Tibial artery (tissue), 4 donors: ENCODE measurements at places on chromosomes 12 and 14.

GRCh38 chr14:101077481-101078074 lies 174.1 kb upstream of the RTL1 start:
- H3K4me1 ChIP-seq, result no peaks in the 10 kb centered on the region
- H3K27ac ChIP-seq, result no peak overlapping the region
- peak overlapping the region; percentile 9 for H3K4me3 ChIP-seq
- DNase-seq, result peak; percentile 11
- H3K36me3 ChIP-seq, result no peaks in the 10 kb centered on the region

- no peaks in the 10 kb centered on the region for H3K4me1 ChIP-seq
- peak overlapping the region; percentile 97 for H3K27ac ChIP-seq
- DNase-seq, result no peak
- H3K27me3 ChIP-seq, result no peaks in the 10 kb centered on the region
- no peaks in the 10 kb centered on the region for H3K36me3 ChIP-seq
- no peak overlapping the region for H3K4me3 ChIP-seq
Measured at GRCh38 chr14:68981139-68981538, 2.0 kb upstream of the ACTN1 start.

DNA sequence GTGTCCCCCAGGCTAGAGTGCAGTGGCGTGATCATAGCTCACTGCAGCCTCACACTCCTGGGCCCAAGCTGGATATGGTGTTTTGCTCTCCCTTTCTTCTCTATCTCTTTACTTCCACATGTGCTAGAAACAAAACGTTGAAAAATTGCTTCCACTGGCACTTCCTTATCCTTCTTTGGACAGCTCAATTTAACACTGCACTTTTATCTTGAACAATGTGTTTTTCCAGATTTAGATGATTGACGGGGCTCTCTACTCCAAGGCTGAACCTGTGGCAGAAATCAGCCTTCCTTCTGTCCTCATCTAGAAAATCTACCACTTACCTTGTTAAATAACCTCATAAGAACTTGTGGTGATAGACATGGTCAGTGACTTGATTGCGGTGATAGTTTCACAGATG lies 165.1 kb downstream of the DAD1 start:
- no peak overlapping the region for H3K4me3 ChIP-seq
- no peaks in the 10 kb centered on the region for H3K36me3 ChIP-seq
- H3K27me3 ChIP-seq, result no peaks in the 10 kb centered on the region
- DNase-seq, result no peak
- peaks cover 17% of the 10 kb centered on the region for H3K4me1 ChIP-seq

DNA sequence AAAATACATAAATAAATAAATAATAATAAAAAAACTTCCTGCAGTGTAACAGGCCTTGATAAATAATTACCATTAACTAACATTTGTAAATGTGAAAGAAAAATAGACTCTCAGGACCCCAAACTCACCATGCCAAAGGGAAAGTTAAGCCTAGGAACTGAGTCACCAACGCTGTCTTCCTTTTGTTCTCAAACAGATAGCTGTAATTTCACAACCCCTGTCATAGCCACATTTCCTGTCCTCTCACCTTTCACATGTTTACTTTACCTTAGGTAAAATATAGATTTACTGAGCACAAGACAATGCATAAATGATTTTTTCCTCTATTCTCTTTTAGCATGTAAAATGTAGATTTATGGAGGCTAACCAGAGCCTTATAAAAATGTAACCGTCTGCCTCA lies 35.9 kb upstream of the CHST11 start:
- no peak overlapping the region for H3K27ac ChIP-seq
- no peaks in the 10 kb centered on the region for H3K27me3 ChIP-seq
- no peaks in the 10 kb centered on the region for H3K36me3 ChIP-seq
- no peaks in the 10 kb centered on the region for H3K4me1 ChIP-seq

- H3K4me3 ChIP-seq, result no peak overlapping the region
- H3K36me3 ChIP-seq, result no peaks in the 10 kb centered on the region
- H3K4me1 ChIP-seq, result no peaks in the 10 kb centered on the region
- no peak overlapping the region for H3K27ac ChIP-seq
- H3K27me3 ChIP-seq, result no peaks in the 10 kb centered on the region
Measured at GRCh38 chr12:64998371-64999147, 122.5 kb downstream of the WIF1 start.

DNA sequence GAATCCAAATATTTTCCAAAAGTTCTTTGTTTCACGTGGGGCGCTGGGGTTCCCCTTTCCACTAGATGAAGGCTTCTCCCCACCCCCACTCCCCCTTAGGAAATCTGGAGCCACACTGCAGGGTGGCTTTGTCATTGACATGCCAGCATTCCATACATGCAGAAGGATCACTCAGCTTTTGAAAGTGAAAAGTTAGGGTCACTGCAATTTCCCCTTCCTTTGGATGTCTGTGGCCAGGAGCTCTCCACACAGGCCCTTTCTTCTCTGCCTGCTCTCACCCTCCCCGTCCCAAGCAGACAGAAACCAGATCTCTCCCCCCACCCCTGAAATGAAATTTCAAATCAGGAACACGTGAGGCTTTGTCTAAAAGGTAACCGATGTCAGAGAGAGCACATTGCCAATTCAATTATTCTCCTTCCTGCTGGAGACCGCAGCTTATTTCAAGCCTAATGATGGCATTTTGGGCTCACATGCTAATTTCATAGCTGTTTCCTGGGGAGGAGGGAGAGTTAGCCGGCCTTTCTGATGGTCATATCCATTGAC lies 153.9 kb upstream of the RFLNA start:
- H3K4me1 ChIP-seq, result no peaks in the 10 kb centered on the region
- no peak overlapping the region for H3K4me3 ChIP-seq
- DNase-seq, result no peak
- no peaks in the 10 kb centered on the region for H3K27me3 ChIP-seq
- H3K36me3 ChIP-seq, result no peaks in the 10 kb centered on the region

DNA sequence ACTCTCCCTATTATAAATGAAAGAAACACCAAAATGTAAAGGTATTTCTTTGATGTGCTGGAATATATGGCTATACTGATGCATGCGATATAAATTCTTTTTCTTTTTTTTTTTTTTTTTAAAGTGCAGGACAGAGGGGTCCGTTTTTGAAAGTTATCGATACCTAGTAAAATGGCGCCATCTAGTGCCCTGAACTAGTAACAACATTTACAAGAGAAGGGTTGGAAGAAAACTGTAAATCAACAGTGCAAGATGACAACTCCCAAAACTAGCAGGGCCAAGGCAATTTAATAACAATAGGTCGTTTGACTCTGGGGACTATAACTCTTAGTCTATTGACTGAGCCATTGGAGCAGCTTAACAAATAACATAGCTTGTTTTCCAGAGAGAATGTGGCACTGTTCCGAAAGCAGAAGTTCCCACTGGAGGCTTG lies 137.7 kb downstream of the SPTSSA start:
- H3K4me1 ChIP-seq, result no peaks in the 10 kb centered on the region
- no peak for DNase-seq
- H3K4me3 ChIP-seq, result no peak overlapping the region
- H3K27ac ChIP-seq, result no peak overlapping the region
- no peaks in the 10 kb centered on the region for H3K27me3 ChIP-seq

DNA sequence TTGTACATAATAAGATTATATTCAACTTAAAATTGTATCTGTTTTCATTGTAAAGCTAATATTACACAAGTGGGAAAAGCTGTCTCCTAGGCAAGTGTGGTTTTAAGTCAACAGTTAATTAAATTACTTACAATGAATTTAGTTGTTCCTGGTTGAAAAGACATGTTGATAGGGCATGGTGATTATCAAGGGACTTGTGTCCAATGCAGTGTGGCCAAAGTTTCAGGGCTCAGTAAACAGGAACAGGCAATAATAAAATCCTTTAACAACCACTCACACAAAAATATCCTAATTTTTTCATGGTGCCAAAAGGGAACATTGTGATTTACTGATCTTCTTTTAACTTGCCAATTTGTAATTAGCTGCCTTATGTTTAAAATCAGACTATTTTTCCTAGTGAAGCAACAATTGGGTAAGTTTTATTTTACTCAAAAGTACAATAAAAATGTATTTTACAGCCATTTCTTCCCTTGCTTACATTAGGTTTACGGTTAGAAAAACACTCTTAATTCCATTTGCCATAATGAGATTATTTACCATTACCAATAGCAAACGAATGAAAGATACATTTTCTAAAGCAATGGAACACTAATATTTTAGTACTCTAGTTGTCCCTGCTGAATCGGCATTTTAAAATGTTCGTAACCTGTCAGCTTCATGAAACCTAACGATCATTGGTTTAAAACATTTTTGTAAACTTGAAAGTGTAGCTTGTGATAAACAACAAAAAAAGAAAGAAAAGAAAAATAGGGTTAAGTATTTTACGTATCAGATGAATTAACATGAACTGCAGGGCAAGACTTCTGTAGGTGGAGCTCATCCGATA lies 1.8 kb upstream of the WNK1 start:
- H3K27me3 ChIP-seq, result no peaks in the 10 kb centered on the region
- H3K4me3 ChIP-seq, result peak overlapping the region; percentile 94
- H3K36me3 ChIP-seq, result no peaks in the 10 kb centered on the region
- H3K4me1 ChIP-seq, result peaks cover 2% of the 10 kb centered on the region

GRCh38 chr14:69886453-69887242 lies 7.4 kb downstream of the SMOC1 start:
- no peak for DNase-seq
- peaks cover 6% of the 10 kb centered on the region for H3K4me1 ChIP-seq

DNA sequence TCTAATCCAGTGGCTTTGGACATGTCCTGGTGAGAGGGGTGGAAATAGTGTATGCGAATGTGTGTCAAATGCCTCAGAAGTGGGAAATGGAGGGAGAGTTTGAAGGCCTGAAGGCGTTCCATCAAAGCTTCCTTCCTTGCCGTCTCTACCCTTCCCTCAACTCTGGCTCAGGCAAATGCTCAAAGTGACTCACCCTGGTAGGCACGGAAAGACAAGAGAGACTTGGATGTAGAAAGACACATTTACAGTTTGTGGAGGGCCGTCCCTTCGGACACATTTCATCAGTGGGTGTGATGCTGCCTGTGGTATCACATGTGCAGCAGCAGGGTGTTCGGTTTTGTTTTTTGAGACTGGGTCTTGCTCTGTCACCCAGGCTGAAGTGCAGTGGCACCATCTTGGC lies 36.7 kb downstream of the CHST11 start:
- no peak overlapping the region for H3K4me3 ChIP-seq
- H3K36me3 ChIP-seq, result no peaks in the 10 kb centered on the region
- DNase-seq, result no peak
- no peaks in the 10 kb centered on the region for H3K27me3 ChIP-seq
- H3K4me1 ChIP-seq, result peaks cover 9% of the 10 kb centered on the region

- peaks cover 4% of the 10 kb centered on the region for H3K4me1 ChIP-seq
- no peak for DNase-seq
- H3K36me3 ChIP-seq, result peaks cover 4% of the 10 kb centered on the region
- no peak overlapping the region for H3K4me3 ChIP-seq
Measured at GRCh38 chr14:95184413-95184790, 27.1 kb upstream of the DICER1 start.

GRCh38 chr14:63759456-63759855 lies 31.6 kb upstream of the SGPP1 start:
- no peaks in the 10 kb centered on the region for H3K36me3 ChIP-seq
- H3K4me3 ChIP-seq, result no peak overlapping the region
- H3K4me1 ChIP-seq, result no peaks in the 10 kb centered on the region
- H3K27me3 ChIP-seq, result no peaks in the 10 kb centered on the region

DNA sequence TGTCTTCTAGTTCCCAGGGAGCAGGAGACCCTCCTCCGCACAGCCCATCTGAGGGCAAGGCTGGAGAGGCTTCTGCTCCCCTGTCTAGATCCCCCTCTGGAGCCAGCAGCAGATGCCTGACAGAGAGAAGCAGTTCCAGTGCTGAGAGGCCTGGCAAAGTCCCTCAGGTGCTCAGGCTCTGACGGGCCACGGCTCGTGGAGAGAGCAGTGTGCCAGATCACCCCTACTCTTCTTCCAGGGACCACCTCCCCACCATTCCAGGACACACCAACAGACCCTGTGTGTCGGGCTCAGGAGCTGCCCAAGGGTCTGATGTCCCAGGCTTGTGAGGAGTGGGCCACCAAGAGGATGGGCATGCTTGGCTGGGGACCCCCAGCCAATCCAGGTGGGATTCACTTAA lies 22.5 kb upstream of the C14orf180 start:
- H3K36me3 ChIP-seq, result no peaks in the 10 kb centered on the region
- H3K4me3 ChIP-seq, result no peak overlapping the region
- H3K27ac ChIP-seq, result no peak overlapping the region
- peaks cover 83% of the 10 kb centered on the region for H3K27me3 ChIP-seq

GRCh38 chr14:105375635-105376057 lies 22.7 kb upstream of the TEX22 start:
- H3K4me1 ChIP-seq, result no peaks in the 10 kb centered on the region
- H3K4me3 ChIP-seq, result no peak overlapping the region
- H3K27ac ChIP-seq, result no peak overlapping the region
- peaks cover 16% of the 10 kb centered on the region for H3K36me3 ChIP-seq
- no peaks in the 10 kb centered on the region for H3K27me3 ChIP-seq

DNA sequence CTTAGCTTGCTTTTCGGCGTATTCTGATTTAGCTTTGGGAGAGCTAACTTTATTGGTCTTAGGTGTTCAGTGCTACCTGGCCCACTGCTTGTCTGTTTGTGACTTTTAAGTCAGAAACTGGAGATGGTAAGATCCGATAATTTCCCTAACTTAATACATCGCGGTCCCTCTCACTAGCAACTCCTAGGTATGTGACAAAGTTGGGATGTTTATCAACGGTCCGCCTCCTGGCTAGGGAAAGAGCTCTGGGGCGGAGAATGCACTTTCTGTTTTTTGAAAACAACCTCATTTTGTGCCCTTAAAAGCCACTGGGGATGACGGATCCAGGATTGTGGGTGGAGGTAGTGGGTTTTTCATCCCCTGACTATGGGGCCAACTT lies 1.2 kb downstream of the CDKN1B start:
- peak overlapping the region; percentile 83 for H3K4me3 ChIP-seq
- H3K4me1 ChIP-seq, result peaks cover 62% of the 10 kb centered on the region
- H3K27ac ChIP-seq, result peak overlapping the region; percentile 100
- H3K27me3 ChIP-seq, result no peaks in the 10 kb centered on the region
- no peak for DNase-seq

DNA sequence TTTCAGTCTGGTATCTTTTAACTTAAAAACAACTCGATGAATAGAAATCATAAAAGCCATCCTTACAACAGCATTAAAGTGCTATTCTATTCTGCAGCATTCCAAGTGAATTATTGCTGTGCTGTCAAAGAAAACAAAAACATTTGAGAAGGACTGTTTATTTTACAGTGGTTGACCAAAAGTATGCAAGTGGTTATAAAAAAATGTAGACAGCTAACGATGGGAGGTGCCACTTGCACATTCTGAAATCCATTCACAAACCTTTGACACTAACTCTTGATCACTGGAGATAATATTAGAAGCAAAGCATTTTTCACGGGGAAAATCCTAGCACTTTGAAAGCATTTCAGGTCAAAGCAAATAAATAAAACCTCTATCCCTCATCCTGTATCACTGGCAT lies 55.6 kb downstream of the HMGA2 start:
- no peak for DNase-seq
- H3K36me3 ChIP-seq, result no peaks in the 10 kb centered on the region
- H3K4me3 ChIP-seq, result no peak overlapping the region
- no peaks in the 10 kb centered on the region for H3K4me1 ChIP-seq
- no peak overlapping the region for H3K27ac ChIP-seq
